Inflammatory macrophage treated with lipopolysaccharide for 1 hour (primary cell): ENCODE measurements at places on chromosomes 1 and 21.

GRCh38 chr1:224801844-224802490, 127.5 kb upstream of the DNAH14 start:
- DNase-seq: no peak

- peak; percentile 75 for DNase-seq
Observed at GRCh38 chr1:203126151-203126865, 1.2 kb upstream of the ADORA1 start.

DNA sequence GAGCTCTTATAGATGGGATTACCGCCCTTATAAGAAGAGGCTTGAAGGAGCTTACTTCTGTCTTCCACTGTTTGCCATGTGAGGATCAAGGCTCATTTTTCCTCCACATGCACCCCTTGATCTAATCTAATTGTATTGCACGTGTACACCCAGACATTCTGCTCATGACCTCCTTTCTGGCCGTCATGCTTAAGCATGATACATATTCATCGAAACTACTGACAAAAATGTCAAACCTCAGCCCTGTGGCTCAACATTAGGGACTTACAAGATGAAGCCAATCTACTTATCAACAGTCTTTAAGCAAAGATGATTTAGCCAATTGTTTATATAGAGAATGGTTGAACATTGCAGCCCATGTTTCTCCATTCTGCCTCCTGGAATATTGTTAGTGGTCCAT, 127.6 kb downstream of the XCL2 start:
- DNase-seq: no peak

GRCh38 chr1:204649721-204650521, 35.6 kb downstream of the LRRN2 start:
- DNase-seq: no peak

GRCh38 chr1:45834689-45835088, 31.3 kb downstream of the MAST2 start:
- DNase-seq: no peak

DNA sequence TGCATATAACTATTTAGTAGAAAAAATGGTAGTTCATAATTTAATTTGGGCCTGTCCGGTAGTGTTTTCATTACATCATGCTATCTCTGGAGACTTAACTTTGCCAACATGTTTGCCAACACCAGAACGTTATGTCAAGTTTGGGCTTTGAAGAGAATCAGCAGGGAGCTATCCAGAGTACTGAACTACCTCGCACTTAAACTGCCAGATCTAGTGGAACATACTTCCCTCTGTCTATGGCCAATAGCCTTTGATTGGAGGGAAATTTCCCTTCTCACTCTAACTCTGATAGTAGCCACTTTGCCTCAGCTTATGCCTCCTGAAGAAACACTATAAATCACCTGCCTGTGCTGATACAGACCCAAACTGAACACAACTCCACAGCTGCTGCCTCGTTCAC, 10.0 kb downstream of the LRRC53 start:
- DNase-seq: no peak
